ENCODE measurements at places on chromosomes 7 and 10.

DNA sequence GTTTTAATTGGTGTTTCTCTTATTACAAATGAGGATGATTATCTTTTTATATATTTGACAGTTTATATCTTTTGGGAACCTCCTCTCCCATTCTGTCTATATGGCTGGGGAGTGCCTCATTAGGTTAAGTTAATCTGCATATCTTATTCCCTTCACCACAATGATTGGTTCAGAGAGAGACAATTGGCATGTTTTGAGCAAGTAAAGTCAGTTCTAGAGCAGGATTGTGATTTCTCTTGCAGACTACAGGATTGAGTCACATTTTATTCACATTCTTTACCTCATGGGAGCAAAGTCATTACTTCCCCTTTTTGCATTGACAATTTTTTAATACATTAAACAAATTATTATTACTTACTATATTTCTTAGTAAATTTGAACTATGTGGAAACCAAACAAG, 345.6 kb downstream of the MDFIC start:
- no peak for DNase-seq

DNA sequence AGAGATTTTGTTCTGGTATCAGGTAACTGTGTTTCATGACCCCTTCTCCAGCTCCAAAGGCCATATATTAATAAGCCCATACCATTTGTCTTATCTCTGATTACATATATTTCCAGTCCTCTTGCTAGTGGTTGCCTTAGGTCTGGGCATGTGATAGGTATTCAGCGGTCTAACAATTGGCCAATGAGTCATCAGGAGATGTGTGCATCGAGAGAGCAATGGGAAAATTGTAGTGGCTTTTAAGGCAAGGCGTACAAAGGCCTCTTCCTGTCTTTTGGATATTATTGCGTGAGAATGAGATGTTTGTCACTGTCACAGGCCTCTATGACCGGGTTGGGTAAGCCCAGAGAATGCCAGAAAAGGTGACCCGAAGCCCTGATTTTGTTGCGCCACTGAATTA, 38.6 kb upstream of the SFRP5 start:
- peak; percentile 37 for DNase-seq

- DNase-seq, result no peak
Measured at GRCh38 chr10:70098271-70098670, 34.4 kb downstream of the AIFM2 start.

DNA sequence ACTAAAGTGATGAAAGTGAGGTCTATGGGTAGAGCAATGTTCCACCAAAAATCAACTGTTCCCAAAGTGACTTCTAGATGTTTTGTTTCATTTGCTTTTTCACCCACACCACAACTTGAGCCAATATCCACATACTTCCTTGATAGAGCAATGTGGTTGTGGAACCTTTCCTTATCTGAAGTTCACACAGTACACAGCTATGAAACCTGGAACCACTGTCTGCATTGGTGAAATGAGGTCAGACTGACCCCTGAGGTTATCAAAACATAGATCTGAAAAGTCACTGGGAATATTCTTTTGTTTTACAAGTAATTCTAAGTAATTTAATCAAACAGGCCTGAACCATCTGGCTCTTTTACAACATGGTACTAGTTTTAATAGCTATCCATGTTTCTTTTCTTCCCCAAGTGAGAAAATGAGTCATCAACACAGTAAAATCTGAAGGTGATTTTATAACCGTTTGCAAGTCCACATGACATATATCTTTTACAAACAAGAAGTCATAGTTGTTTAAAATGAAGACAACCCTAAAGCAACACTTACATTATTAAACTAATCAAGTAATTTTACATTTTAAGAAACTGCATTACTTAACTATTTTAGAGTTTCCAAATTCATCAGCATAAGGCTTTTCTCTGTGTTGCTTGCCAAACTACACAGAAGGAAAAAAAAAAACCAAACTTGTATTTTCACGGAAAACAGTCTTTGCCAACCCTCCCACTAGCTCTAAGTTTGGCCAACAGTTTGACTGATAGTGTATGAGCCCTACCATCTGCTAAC, 80.3 kb downstream of the LRRC17 start:
- peak; percentile 62 for DNase-seq

GRCh38 chr7:81159402-81159801, 240.6 kb upstream of the SEMA3C start:
- peak; percentile 44 for DNase-seq

DNA sequence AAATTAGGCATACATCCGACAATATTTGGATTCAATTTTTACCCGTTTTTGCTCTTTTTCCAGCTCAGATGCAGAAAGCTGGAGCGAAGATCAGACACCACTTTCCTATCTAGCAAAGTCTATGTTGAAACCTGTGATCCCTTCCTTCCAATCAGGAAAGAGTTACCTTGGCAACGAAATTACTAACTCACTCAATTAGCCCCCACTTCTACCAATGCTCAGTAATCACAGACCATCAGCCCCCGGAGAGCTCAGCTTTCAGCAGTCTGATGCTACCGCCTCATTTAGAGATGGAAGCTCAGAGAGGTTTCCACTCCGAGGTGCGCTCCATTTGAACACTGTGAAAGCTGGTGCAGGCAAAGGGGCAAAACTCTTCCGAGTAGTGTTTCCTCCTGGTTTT, 6.7 kb downstream of the FRAT1 start:
- DNase-seq, result no peak

DNA sequence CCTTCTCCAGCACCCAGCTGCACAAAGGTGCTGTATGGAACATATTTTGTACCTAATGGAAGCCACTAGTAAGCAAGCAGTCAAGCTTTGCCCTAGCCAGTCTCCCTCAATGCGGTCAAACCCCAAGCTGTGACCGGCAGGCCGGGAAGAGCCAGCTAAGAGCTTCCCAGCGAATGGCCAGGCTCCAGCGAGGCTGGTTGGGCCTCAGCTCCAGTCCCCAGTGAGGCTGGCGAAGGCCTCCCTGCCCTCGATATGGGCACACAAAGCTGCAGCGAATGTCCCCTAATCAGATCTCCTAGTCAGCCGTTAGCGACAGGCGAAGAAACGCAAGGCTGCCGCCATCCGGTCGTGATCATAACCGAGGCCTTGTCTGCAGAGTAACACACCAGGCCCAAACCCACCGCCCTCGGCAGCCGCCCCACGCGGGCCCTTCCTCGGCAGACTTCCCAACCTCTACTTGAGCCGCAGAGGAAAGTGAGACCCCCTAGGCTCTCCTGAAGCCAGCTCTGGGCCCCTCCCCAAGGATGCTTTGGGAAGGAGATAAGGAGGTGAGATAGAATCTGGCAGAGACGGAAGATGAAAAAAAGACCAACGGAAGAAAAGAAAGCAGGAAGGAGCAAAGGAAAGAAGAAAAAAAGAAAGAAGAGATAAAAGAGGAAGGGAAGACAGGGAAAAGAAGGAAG, 3.1 kb upstream of the HOXA9 start:
- peak; percentile 79 for DNase-seq

DNA sequence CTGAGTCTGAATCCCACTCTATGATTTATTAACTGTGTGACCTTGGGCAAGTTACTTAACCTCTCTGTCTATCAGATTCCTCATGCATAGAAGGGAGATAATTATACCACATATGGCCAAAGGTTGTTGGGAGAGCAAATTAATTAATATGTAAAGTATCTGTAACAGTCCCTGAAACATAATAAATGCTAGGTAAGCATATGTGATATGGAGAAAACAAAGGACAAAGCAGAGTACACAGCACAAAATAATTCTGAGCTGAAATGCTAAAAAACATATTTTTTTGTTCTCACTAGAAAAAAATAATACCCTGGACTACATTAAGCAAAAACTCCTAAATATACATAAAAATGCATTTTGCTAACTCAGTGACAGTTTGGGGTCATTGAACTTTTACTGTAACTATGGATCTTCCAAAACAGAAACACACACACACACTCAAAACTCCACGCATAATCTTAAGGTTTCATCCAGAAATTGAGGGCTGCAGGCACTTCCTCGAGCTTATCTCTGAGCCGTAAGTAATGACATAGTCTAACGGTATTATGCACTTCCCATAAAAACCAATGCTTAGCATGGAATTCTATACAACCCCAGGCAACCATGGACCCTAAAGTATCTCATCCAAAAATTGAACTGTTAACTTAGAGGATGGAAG, 201.7 kb upstream of the PTN start:
- DNase-seq, result no peak

DNA sequence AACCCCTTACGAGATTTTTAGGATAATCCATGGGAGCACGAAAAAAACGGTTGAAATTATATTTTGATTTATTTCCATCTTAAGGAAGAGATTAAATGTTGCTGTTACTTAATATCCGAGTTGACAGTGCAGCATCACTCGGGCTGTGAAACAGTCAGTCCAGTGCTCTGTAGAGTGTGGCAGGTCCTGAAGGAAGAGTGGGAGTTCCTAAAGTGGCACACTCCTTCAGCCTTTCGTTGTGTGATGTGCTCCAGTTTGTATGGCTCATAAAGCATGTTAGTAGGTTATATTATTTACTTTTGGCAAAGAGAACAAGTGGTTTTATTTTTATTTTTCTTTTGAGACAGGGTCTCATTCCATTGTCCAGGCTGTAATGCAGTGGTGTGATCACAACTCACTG, 358.3 kb downstream of the AUTS2 start:
- no peak for DNase-seq

DNA sequence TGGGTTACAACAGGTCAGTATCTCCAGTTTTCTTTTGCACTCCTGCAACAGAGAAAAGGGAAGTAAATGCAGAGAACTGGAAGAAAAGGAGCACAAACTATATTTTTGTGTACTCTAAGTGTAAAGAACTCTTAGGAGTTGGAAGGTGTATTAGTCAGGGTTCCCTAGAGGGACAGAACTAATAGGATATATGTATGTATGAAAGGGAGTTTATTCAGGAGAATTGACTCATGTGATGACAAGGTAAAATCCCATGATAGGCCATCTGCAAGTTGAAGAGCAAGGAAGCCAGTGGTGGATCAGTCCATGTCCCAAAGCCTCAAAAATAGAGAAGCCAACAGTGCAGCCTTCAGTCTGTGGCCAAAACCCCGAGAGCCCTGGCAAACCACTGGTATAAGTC, 22.6 kb upstream of the RAB18 start:
- no peak for DNase-seq

- DNase-seq, result no peak
Measured at GRCh38 chr7:16223963-16224707, 197.2 kb downstream of the CRPPA start.

DNA sequence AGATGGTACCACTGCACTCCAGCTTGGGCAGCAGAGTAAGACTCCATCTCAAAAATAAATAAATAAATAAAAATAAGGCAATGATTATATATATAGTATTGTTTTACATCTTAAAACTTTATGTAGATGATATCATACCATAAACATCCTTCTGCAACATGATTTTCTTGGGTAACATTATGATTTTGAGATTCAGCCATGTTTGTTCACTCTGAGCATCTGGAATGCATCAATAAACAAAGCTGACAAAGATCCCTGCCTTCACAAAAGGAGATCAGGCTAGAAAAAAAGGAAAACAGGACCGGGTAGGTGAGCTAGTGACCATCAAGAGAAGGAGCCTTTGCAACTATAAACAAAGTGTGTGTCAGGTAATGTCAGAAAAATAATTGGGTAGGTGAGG, 31.9 kb upstream of the KAT6B start:
- DNase-seq, result no peak

DNA sequence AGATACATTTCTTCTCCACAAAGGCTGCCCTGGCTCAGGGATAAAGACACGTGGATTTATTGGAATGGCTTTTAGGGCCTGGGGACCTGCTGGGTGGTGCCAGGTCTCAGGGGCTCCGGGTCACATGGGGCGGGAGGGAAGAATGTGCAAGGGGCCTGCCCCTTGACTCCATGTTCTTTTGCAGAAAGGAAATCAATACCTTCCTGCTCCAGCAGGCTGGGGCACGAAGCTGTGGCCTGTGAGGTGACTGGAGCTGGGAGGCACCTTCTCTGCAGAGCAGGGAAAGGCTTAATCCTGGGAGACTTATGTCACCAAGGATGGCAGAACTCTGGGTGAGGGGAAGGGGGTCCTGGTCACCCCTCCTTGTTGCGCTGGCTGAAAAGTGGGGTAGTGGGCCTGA, 42.3 kb upstream of the GNA12 start:
- no peak for DNase-seq

DNA sequence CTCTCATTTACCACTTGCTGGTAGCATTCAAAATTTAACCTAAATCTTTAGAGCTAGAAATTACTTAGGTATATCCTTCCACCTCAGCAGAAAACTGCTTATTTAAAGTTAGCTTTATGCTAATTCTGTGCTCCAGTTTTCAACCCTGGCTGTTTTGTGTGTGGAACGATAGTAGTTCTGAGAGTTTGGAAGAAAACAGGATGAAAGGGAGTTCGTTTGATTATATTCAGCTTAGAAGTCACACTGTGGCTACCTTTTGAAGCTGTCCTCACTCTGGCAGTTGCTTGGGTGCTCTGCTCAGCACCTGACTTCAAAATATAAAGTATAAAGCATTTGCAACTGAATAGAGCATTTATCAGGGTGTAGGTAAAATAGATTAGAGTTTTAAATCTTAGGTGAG, 2.6 kb upstream of the ASCC1 start:
- DNase-seq, result no peak

DNA sequence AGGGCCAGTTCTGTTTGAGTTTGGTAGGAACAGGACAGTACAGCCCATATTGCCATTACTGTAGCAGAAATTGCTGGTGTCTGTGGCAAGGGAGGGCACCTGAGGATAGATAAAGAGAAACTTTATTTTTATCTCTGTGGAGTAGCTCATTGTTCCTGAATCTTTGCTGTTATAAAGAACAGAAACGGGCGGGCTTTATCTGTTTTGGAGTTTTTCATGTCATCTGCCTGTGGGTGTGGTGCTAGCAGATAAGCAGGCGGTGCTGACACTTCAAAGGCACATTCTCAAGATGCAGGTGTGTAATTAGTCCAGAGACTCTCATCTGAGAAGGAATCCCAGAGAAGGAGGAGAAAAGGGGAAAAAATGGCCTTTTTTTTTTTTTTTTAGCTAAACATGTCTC, 11.5 kb downstream of the ZNF273 start:
- DNase-seq, result no peak

DNA sequence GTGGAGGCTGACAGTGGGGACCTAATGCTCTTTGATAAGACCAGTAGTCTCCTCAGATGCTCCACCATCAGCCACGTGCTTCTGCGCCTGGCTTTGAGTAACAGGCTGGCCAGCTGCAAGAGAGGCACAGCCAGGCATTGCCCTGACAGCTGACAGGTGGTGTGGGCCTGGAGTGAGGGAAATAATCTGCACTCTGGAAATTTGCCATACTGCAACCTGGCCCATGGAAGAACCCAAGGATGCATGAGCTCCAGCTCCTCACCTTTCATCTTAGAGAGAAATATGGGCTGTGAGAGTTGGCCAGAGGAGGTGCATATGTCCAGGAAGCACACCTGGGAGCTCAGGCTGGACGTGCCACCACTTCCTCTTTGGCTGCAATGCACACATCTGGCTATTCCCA, 118.9 kb downstream of the PLXDC2 start:
- DNase-seq, result no peak

DNA sequence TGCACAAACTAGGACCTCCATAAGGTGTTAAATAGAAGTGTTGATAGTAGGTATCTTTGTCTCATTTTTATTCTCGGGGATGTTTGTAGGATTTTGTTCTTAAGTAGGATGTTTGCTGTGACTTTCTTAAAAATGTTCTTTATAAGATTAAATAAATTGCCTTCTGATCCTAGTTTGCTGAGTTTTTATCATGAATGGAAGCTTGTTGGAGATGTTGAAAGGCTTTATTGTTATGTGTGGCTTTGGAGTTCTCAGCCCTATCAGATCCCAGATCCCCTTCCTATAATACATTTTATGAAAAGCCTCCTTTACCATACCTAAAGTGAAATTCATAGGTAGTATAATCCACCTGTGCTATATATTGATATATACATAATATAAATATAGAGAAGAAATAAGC, 40.1 kb downstream of the NHLRC2 start:
- no peak for DNase-seq

GRCh38 chr7:7799138-7799537, 80.7 kb upstream of the RPA3 start:
- DNase-seq, result peak; percentile 30

Measured in GM23248 (cell line).